ENCODE measurements at places on chromosomes 2 and 18. TPM values are rescaled to one million over a fixed set of nuclear protein-coding genes. Genes with fewer than 3 reads are reported as not detected.

The SKOR2 gene
- not detected for total RNA-seq

The UGT1A4 gene
- total RNA-seq: not detected

The SERPINB13 gene
- total RNA-seq: not detected

The SP140 gene
- 1.4 TPM for total RNA-seq

The NPPC gene
- total RNA-seq: 0.28 TPM

The CXCR1 gene
- not detected for total RNA-seq

The ZSWIM2 gene
- total RNA-seq: not detected

The ITPRID2 gene
- 168 TPM for total RNA-seq

The GALR1 gene
- total RNA-seq: not detected

The LYPD6B gene
- total RNA-seq: not detected

The ABCB11 gene
- total RNA-seq: not detected

Data from IMR-90 (cell line).